ENCODE measurements at places on chromosomes 13 and 19.

DNA sequence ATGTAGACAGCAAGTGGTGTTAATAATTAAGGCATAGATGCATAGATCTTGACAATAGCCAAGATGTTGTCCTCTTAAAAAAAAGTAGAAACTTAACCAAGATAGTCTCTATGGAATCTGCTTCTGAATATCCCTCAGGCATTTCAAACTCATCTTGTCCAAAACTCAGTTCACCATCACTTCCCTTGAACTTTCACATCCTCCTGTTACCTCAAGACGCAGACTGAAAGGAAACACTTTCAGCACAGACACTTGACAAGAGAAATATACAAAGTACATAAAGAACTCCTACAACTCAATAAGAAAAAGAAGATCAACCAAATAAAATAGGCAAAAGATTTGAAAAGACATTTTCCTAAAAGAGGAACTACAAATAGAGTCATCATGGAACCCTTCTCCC lies 451.1 kb downstream of the FOXO1 start:
- no peak for DNase-seq

DNA sequence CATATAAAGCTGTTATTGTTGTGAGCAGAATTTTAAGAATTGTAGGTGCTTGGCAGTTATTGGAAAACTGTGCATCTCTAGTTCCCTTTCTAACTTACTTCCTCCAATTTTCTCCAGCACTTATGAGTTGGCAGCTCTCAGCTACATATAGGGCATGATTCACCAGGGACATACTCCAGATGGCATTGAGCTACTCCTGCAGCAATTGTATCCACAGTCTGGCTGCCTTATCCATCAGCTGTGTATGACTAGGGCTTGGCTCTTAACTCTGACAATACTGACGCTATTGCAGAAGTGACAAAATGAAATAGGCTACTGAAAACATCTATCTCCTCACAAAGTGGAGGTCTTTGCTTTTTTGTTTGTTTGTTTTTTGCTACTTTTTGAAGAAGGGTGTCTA lies 276.7 kb downstream of the POU4F1 start:
- no peak for DNase-seq

GRCh38 chr19:10846500-10847202 lies 1.6 kb upstream of the C19orf38 start:
- DNase-seq: no peak

DNA sequence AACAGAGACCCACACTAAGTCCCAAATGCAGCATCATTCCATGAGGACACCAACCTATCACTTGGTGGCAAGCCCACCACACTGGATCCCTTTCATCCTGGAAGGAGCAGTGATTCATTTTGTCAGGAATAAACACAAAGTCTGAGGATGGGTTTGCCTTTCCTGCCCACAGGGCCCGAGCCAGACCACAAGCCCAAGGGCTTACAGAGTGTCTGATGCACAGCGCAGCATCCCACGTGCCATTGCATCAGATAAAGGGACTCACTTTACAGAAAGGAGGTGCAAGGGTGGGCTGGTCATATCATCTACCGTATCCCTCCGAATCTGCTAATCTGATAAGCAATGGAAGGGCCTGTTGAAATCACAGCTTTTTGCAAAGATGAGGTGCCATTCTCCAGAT lies 12.2 kb upstream of the KCTD15 start:
- no peak for DNase-seq

DNA sequence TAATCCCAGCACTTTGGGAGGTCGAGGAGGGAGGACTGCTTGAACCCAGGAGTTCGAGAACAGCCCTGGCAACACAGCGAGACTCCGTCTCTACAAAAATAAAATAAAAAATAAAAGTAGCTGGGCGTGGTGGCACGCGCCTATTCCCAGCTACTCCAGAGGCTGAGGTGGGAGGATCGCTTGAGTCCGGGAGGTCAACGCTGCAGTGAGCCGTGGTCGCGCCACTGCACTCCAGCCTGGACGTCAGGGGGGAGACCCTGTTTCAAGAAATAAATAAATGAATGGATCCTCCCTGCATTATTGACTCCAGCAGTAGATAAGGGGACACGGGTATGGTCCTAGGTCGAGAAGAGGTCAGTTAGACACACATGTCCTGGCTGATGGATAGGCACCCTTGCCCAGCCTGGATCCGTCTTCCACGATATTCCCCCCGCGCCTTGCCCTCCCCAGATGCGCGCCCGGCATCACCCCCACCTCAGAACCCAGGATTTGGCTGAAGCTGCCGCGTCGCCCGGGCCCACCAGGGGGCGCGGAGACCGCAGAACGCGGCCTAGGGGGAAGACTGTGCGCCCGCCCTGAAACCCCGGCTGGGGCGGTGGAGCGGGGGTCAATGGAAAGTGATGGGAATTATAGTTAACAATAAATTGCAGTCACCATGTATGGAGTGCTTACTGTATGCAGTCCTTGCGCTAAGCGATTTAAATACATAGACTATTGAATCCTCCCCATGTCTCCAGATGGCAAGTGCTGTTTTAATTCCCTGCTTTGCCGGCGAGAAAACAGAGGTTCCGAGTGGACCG lies 2.1 kb upstream of the HOOK2 start:
- peak; percentile 88 for DNase-seq

- no peak for DNase-seq
Observed at GRCh38 chr19:53594811-53595509, 36.8 kb upstream of the DPRX start.

GRCh38 chr19:40754611-40755247 lies 3.7 kb downstream of the SNRPA start:
- DNase-seq: peak; percentile 76

- no peak for DNase-seq
Observed at GRCh38 chr13:114007566-114007965, 33.7 kb upstream of the C13orf46 start.

DNA sequence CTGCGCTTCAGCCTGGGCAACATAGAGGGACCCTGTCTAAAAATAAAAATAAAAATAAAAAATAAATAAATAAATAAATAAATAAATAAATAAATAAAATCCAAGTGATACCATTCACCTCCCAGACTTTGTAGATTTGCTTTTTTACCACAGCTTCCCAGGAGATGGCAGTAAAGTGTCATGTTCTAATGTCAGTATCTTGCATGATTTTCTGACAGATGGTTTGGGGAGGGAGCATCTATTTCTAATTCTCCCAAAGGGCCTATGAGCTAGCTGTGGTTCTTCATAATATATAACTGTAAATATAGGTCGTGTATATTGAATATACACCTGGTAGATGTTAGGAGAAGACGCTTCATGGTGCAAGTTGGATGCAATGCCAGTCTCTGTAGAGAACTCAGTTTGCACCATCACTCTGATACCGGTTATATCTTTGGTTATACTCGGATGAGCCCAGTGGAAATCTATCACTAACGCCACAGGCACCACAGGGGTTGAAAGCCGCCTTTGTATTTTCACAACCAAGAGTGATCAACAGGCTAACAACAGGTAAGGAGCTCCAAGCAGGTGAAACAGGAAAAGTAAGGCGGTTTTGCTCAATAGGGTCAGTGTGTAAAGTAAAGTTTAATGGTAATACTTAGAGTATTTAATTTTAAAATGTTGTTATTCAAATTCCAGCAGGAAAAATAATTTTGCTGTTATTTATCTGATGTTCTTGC lies 13.9 kb downstream of the APLP1 start:
- DNase-seq: no peak

DNA sequence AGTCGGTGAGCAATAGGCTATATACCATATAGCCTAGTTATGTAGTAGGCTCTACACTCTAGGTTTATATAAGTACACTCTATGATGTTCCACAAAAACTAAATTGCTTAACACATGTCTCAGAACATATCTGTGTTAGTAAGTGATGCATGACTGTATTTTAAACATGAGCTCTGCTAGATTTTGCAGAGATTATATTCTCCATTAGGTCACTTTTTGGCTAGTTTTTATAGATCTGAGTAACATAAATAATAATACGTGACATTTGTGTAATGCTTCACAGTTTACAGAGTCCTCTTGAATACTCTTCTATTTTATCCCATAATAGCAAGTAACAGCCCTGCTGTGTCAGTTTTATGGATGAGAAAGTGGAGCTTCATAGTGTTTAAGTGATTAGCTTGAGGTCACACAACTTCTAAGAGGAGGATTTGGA lies 47.8 kb downstream of the NDFIP2 start:
- DNase-seq: no peak

All from stimulated activated CD4-positive, alpha-beta T cell treated with anti-CD3 and anti-CD28 coated beads, Interleukin-2, amount 100 ng/mL, for 24 hours (primary cell).